Tongue (tissue), 3 donors: ENCODE measurements at places on chromosomes 5 and 9. TPM values are rescaled to one million over a fixed set of nuclear protein-coding genes. Genes with fewer than 3 reads are reported as not detected.

Gene RECK
- total RNA-seq: 22.9 TPM

DNA sequence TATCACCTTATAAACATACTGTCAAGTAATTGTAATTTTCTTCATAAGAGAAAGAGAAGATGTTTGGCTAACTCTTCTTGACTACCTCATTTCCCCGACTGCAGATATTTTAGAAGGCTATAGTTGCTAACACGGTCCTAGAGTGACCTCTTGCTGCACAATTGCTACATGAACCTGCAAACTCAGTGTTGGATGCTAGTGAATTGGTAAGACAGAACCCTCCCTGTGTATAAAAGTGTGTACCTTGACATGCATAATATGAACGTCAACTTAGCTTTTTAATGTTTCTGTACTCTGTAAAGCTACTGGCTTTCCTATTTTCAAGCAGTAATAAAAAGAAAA is 46.7 kb upstream of the CER1 start:
- peak; percentile 62 for DNase-seq

GRCh38 chr9:126461608-126462007 is 135.0 kb downstream of the MVB12B start:
- DNase-seq: no peak

DNA sequence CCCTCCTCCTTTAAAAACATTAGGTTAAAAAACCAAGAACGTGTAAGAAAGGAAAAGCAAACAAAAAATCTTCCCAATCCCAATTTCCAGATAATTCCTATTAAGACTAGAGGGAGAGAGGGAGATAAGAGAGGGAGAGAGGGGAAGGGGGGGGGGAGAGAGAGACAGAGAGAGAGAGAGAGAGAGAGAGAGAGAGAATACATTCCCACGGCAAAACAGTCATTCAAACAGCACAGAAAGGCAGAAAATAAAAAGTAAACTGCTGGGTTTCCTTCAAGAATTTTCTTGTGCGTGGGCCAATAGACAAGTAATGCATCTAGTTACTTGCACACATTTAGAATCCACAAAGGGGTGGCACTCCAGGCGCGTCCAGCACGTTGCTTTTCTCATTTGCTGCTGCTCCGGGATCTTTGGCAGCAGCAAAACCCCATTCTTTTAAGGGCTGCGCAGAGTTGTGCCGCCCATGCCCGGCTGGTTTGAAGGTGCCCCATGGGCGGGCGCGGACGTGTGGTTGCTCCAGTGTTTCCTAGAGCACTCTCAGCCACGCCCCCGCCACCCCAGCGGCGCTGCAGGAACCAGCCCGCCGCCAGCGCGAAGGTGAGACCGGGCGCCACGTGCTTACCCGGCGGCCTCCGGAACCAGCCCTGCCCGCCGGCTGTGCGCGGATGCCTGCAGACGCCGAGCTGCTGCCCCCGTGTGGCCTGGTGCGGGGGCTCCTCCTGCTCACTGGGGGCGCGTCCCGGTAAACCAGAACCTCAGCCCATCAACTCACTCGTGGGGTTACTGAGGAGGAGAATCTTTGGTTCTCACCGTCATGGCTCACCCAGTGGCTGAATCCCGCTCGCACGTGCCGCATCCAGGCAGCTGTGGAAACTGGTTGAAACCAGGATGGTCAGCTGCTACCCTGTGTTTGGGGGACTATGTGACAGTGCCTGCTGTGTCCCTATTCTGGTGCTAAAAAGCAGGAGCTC is 44.6 kb downstream of the STC2 start:
- peak; percentile 84 for DNase-seq

Gene BTNL9
- 5.8 TPM for total RNA-seq

DNA sequence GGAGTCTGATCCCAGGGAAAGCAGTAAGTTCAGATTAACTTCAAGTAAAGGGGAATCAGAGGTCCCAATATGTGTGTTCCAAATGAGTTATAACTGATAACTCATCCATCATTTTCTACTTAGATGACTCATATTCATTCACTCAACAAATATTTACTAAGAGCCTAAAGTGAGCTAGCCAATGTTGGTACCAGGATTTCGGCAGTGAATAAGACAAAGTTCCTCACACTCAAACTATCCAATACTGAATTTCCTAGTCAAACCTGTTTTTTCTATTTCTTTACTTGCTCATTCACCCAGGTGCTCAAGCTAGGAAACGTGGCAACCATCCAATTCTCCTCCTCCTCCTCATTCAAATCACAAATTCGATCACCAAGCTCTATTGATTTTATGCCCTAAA is 25.8 kb downstream of the FBXW2 start:
- no peak for DNase-seq

DNA sequence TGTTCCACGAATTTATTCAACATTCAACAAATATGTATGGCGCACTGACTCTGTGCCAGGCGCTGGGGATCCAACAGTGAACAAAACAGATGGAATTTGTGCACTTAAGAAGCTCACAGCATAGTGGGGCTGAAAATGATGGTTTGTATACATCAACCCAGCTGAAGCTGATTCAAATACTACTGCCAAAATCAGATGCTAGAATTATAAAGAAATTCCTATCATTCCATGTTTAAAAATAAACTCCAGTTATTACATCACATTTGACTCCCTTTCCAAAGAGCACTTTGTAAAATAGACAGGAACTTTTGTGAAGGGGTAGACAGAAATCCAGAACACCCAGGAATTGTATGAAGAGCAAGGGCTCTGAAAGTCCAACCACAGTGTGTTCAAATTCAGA is 54.1 kb downstream of the ZNF608 start:
- DNase-seq: peak; percentile 44

DNA sequence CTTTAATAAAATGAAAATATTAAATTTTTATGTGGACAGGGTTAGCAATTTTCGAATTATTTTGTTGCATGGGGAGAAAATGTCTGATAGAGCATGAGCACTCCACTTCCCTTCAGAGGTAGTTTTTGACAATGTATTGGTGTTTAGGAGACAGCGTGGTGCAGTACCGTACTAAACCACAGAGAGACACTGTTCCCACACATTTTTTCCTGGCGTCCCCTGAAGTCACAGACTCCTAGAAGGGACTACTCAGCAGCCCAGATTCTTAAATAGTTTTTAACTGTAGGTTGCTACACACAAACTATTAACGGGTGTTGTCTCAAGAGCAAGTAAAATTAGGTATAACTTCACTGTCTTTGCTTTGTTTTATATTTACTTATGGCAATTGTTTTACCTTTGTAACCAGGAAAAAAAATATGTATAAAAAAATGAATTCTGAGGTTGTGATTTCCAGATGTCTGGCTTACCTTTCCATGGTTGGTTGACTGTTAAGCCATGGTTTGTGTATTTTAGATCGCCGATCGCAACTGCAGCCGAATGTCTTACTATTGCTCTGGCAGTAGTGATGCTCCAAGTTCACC is 171.2 kb downstream of the DOCK8 start:
- peak; percentile 86 for DNase-seq

Gene EMB
- 7.9 TPM for total RNA-seq

Gene PTGES
- total RNA-seq: 7.5 TPM

Gene TNFSF8
- total RNA-seq: 1.2 TPM

- no peak for DNase-seq
Observed at GRCh38 chr9:35731415-35732184, 395 bp downstream of the TLN1 start.

Gene DMRT3
- total RNA-seq: not detected

Gene GOLM1
- 44.2 TPM for total RNA-seq

GRCh38 chr5:59565551-59565950 is 328.0 kb downstream of the PDE4D start:
- DNase-seq: no peak

DNA sequence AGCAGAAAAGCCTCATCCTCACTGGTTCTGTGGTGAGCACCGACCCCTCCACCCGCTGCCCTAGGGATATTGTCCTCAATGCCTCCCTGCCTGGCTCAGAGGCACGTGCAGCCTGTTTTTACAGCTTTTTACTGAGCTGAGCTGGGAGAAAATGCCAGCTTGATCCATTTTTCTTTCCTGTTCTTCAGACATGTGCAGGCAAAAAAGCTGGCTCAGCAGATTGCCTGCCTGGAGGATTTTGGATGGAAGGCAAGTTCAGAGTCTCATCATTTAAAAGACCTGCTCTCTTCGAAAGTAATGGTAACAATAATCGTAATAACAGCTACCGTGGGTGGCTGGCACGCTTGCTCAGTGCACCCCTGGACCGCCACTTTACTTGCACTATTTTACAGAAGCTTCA is 135.0 kb upstream of the SMIM23 start:
- no peak for DNase-seq

DNA sequence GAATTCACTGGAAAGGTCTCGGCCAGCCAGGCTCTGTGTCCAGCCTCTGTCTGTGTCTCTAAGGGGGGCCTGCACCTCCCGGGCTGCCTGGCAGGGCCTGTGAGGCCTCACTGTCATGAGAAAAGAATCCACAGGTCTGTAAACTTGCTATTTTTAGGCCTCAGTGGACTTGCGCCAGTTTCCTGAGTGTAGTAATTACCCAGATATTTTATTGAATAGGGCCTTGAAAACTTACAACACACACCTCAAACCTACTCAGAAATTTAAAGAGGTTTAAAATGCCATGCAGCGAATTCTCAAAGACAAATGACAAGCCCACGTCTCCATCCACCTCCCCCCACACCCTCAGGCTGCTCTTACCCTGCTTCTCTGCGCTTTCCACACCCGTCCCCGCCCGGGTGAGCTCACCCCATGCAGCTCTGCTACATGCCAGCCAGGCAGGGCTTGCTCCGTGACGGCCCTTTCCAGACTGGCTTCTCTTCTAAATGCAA is 8.8 kb upstream of the TENT4A start:
- DNase-seq: peak; percentile 73

Gene IL4
- total RNA-seq: not detected

- no peak for DNase-seq
Observed at GRCh38 chr9:10148796-10149195, 464.0 kb downstream of the PTPRD start.

DNA sequence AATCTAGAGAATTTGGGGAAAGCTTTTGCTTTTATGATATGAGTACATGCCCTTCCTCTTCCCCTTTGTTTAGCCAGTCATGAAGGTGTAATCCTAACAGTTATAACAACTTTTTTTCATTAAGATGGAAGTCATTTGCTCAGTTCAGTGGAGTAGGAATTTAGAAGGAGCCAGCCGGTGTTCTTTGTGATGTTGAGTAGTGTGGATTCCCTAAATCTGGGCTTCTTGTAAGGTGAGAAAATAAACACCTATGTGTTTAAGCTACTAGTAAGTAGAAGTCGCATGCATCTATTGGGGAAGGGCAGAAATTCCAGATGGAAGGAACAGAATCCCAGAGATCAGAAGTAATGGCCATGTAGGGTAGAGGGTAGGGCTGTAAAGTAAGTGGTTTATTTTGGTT is 13.6 kb upstream of the CNTLN start:
- DNase-seq: no peak

Gene COL5A1
- total RNA-seq: 435 TPM

Gene ADAMTS12
- total RNA-seq: 28.7 TPM

Gene SLC6A18
- total RNA-seq: not detected

GRCh38 chr5:146233441-146233840 is 30.0 kb downstream of the RBM27 start:
- no peak for DNase-seq

DNA sequence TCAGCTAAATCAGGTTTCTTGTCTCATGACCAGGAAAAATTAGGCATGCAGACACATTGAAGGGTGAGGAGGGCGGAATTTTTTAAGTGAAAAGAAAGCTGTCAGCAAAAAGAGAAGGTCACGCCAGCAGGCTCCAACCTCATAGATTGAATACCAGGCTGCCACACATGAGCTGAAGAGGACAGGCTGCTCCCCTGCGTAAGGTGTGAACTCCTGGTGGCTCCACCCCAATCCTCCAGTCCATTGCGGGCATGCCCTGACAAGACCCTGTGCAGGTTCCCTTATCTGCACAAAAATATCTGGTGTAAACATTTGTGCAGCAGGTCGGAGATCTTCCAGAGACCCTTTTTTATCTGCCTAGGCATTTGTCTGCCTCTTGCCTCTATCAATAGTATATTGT is 22.9 kb upstream of the TEX10 start:
- DNase-seq: no peak

DNA sequence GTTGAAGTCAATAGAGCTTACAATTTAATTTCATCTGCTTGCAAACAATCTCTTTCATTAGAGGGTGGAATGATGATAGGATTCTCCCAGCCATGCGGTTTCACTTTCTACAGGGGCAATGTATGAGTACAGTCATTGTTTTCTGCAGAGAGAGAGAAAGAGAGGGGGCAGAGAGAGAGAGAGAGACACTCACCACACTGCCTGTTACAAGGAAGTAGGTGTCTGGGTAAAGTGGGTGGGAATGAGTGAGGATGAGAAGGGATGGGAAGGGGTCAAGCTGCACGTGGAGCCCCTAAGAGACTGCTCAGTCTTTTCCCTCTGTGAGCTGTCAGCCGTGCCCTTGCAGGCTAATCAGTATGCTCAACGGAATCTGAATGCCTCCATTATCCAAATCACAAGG is 454.3 kb downstream of the KDM4C start:
- peak; percentile 14 for DNase-seq

DNA sequence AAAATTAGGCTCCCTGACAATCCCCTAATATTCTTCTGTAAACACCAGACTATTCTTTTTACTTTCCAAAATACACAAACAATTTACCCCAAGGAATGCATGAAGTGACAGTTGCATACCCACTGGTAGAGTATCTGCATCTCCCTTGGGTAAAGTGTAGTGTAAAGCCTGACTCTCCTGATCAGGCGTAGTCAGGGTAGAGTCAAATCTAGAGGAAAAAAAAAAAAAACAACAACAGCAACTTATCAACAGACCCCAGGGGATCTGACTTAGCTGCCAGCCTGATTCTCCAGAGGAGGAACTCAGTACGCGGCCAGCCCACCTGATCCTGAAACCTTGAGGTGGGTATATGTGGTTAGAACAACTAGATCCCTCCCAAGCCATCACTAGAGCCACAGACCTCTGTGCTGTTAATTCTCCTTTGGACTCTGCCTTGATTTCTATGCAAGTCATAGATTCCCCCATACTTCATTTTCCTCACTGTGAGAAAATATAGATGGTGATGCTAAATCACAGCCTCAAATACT is 61.0 kb downstream of the ZNF608 start:
- no peak for DNase-seq

Gene SLC34A1
- not detected for total RNA-seq

- peak; percentile 14 for DNase-seq
Observed at GRCh38 chr5:5266297-5266696, 126.2 kb downstream of the ADAMTS16 start.

GRCh38 chr9:116002181-116002580 is 151.4 kb upstream of the PAPPA start:
- no peak for DNase-seq

DNA sequence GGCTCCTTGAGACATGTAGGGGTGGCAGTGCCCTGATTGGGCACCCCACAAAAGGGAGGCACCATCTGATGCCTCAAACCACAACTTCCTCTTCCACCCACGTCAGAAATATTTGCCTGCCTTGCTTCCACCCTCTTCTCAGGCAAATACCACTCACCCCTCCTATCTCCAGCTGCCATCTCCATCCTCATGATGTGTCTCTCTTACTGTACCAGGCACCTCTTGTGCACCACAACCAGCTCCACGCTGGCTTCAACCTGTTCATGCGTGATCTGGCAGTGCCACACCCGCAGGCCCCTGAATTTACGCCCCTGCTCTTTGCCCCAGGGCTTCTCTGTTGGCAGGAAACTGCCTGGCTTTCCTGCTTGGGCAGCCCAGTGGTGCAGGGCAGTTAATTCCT is 87.8 kb upstream of the HSPA9 start:
- no peak for DNase-seq

- DNase-seq: peak; percentile 63
Observed at GRCh38 chr5:118921866-118922265, 66.5 kb downstream of the DTWD2 start.

GRCh38 chr9:85332487-85332886 is 409.3 kb downstream of the AGTPBP1 start:
- peak; percentile 2 for DNase-seq

GRCh38 chr9:109745335-109746283 is 34.4 kb upstream of the PALM2AKAP2 start:
- peak; percentile 81 for DNase-seq

- no peak for DNase-seq
Observed at GRCh38 chr9:20490246-20490834, 132.0 kb downstream of the MLLT3 start.
